GM23248 (cell line): ENCODE measurements at places on chromosomes 1 and 21. TPM values are rescaled to one million over a fixed set of nuclear protein-coding genes. Genes with fewer than 3 reads are reported as not detected.
A peak's percentile ranks its signal among the peaks of the same experiment; 100 is the strongest.

The ENTREP3 gene
- total RNA-seq = 6.4 and 8.0 TPM in 2 replicates

The CCDC30 gene
- 0.13 and 0.65 TPM in 2 replicates for total RNA-seq

The FAM163A gene
- not detected in 2 replicates for total RNA-seq

The SPRR1B gene
- not detected in 2 replicates for total RNA-seq

The PKN2 gene
- 22.3 and 32.6 TPM in 2 replicates for total RNA-seq

The SSR2 gene
- total RNA-seq = 433 and 695 TPM in 2 replicates

The CELA2A gene
- total RNA-seq = not detected in 2 replicates

The NR1I3 gene
- total RNA-seq = not detected in 2 replicates

The SPATA1 gene
- not detected in 2 replicates for total RNA-seq

The EIF2D gene
- total RNA-seq = 46.7 and 53.4 TPM in 2 replicates

The INSRR gene
- not detected in 2 replicates for total RNA-seq

GRCh38 chr1:11882814-11883538 lies 24.2 kb upstream of the NPPB start:
- no peaks in the 10 kb centered on the region for H3K36me3 ChIP-seq
- DNase-seq = no peak
- no peak overlapping the region for H3K27ac ChIP-seq
- no peak overlapping the region for H3K4me3 ChIP-seq
- H3K4me1 ChIP-seq = no peaks in the 10 kb centered on the region
- peaks cover 14% of the 10 kb centered on the region; the same call in 1 of the 2 replicates for H3K27me3 ChIP-seq

DNA sequence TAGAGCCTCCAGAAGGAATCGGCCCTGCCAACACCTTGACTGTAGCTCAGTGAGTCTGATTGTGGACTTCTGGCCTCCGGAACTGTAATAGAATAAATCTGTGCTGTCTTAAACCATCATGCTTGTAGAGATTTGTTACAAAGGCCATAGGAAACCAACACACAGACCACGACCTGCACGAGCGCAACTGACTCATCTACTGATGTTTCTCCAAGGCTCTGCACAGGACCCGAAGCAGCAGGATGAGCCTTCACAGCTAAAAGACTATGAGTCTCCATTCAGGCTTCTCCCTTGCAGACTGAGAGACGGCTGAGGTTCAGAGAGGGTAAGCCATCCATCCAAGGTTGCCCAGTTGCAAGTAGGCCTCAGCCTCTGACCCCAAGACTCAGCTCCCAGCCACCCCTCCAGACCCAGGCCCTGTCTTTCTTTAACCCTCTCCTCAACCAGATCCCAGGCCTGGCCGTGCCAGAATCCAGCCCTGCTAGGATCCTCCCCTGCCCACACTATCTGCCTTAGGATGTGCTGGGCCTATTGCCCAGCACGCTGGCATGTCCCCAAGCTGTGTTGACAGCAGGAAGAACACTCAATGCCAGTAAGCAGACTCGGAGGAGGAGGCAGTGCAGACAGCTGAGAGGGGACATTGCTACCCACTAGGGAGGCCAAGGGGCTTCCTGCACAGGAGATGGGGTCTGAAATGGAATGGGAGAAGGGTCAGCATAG lies 109.0 kb downstream of the HMGB4 start:
- peak; percentile 88 for DNase-seq
- no peak overlapping the region for H3K4me3 ChIP-seq
- H3K36me3 ChIP-seq = no peaks in the 10 kb centered on the region
- H3K27me3 ChIP-seq = no peaks in the 10 kb centered on the region
- H3K27ac ChIP-seq = peak overlapping the region; percentile 73

GRCh38 chr1:57281324-57281723 lies 142.5 kb downstream of the DAB1 start:
- H3K36me3 ChIP-seq = no peaks in the 10 kb centered on the region
- H3K27ac ChIP-seq = no peak overlapping the region
- no peak overlapping the region for H3K4me3 ChIP-seq
- H3K27me3 ChIP-seq = peaks cover 19% of the 10 kb centered on the region

GRCh38 chr1:206094024-206094423 lies 23.2 kb downstream of the AVPR1B start:
- no peak for DNase-seq
- H3K4me1 ChIP-seq = no peaks in the 10 kb centered on the region
- no peaks in the 10 kb centered on the region for H3K36me3 ChIP-seq
- no peak overlapping the region for H3K4me3 ChIP-seq
- H3K27ac ChIP-seq = no peak overlapping the region

DNA sequence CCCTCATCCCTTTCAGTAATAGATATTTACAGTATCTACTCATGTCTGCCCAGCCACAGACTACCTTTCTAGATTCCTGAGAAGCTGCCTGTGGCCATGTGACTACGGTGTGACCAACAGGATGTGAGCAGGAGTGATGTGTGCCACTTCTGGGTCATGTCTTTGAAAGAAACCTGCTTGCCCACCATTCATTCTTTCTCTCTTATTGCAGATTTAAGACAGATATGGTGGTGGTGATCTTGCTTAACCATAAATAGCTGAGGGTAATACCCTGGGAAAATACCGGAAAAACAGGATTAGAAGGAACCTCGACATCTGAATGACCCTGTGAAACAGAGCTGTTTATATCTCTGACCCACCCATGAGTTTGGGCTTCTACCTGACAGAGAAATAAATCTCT lies 41.6 kb upstream of the GUCA2A start:
- H3K27me3 ChIP-seq = no peaks in the 10 kb centered on the region
- no peak for DNase-seq
- peaks cover 21% of the 10 kb centered on the region for H3K4me1 ChIP-seq
- no peak overlapping the region for H3K27ac ChIP-seq
- no peak overlapping the region for H3K4me3 ChIP-seq
- H3K36me3 ChIP-seq = peaks cover 12% of the 10 kb centered on the region

- no peak overlapping the region for H3K27ac ChIP-seq
- no peaks in the 10 kb centered on the region for H3K4me1 ChIP-seq
- no peak overlapping the region for H3K4me3 ChIP-seq
- DNase-seq = no peak
These were observed 18.4 kb downstream of the LORICRIN start for GRCh38 chr1:153277852-153278251.

GRCh38 chr1:235920596-235921375 lies 54.1 kb upstream of the LYST start:
- peak overlapping the region; percentile 69 for H3K27ac ChIP-seq
- no peak for DNase-seq
- no peak overlapping the region for H3K4me3 ChIP-seq
- no peaks in the 10 kb centered on the region for H3K27me3 ChIP-seq
- no peaks in the 10 kb centered on the region for H3K36me3 ChIP-seq

GRCh38 chr21:45175326-45176095 lies 101.1 kb downstream of the ADARB1 start:
- H3K36me3 ChIP-seq = peaks cover 3% of the 10 kb centered on the region; the same call in 1 of the 2 replicates
- no peaks in the 10 kb centered on the region for H3K27me3 ChIP-seq
- H3K4me1 ChIP-seq = peaks cover 7% of the 10 kb centered on the region; the same call in 1 of the 2 replicates
- no peak overlapping the region for H3K4me3 ChIP-seq
- DNase-seq = peak; percentile 13
- H3K27ac ChIP-seq = no peak overlapping the region

GRCh38 chr1:86520789-86521521 lies 25.9 kb upstream of the CLCA4 start:
- no peaks in the 10 kb centered on the region for H3K27me3 ChIP-seq
- H3K27ac ChIP-seq = no peak overlapping the region
- H3K4me1 ChIP-seq = no peaks in the 10 kb centered on the region
- no peak for DNase-seq
- no peaks in the 10 kb centered on the region for H3K36me3 ChIP-seq

GRCh38 chr1:81213279-81213678 lies 587.5 kb upstream of the ADGRL2 start:
- no peak for DNase-seq
- no peaks in the 10 kb centered on the region for H3K27me3 ChIP-seq
- H3K4me3 ChIP-seq = no peak overlapping the region
- H3K36me3 ChIP-seq = no peaks in the 10 kb centered on the region
- no peak overlapping the region for H3K27ac ChIP-seq

DNA sequence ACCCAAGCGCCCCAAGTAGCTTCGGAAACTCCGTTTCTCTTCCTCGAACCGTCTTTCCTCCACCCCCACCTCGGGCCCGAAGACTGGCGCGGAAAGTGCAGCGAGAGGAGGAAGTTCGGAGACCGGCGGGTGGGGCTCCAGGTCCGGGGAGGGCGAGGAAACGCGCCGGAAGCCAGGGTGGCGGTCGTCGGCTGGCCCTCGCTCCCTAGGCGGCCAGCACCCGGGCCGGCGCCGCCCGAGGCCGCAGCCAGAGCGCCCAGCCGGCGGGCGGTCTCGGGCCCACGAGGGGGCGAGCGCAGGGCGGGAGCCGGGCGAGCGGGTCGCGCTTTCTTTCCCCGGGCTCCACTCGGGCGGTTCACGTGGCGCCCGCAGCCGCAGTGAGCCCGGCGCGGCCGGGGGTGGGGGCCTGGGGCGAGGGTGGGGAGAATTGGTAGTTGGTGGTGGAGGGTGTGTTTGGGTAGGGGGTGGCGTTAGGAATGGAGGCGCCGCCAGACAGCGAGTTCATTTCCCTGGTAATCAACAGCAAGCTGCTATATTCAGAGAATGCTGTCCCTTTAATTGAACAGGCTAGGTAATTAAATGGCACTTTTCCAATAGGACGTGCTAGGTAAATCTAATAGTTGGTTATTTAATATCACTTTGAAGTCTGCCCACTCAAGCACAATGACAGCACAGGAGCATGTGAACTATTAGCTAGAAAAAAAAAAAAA lies 6.7 kb downstream of the LMO4 start:
- peak overlapping the region; percentile 94 for H3K4me3 ChIP-seq
- peak; percentile 77 for DNase-seq
- peak overlapping the region; percentile 50 for H3K27ac ChIP-seq
- peaks cover 56% of the 10 kb centered on the region for H3K4me1 ChIP-seq
- no peaks in the 10 kb centered on the region for H3K27me3 ChIP-seq

DNA sequence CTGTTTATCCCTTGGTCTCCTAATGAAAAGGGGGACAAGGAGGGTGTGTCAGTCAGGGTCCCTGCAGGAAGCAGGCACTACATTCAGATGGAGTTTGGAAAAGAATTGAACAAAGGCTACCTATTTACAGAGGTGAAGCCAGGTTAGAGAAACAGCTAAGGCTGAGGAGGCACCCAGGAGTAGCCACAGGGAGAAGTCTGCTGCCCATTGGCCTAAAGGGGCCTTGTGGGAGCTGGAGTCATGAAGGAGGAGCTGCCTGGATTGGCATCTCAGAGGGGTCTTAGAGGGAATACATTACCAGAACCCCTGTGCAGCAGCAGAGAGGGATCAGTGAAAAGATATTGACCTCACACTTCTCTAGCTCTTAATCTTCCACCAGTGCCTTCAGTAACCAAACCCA lies 31.2 kb upstream of the USP24 start:
- no peaks in the 10 kb centered on the region for H3K27me3 ChIP-seq
- peak overlapping the region; percentile 24; the same call in 1 of the 2 replicates for H3K27ac ChIP-seq
- DNase-seq = no peak
- H3K4me3 ChIP-seq = no peak overlapping the region

GRCh38 chr1:10585242-10585641 lies 110.5 kb downstream of the PEX14 start:
- H3K36me3 ChIP-seq = no peaks in the 10 kb centered on the region
- no peaks in the 10 kb centered on the region for H3K4me1 ChIP-seq
- H3K4me3 ChIP-seq = no peak overlapping the region
- H3K27ac ChIP-seq = no peak overlapping the region

GRCh38 chr1:230322967-230323547 lies 103.1 kb downstream of the PGBD5 start:
- H3K27ac ChIP-seq = no peak overlapping the region
- H3K36me3 ChIP-seq = no peaks in the 10 kb centered on the region
- no peaks in the 10 kb centered on the region for H3K27me3 ChIP-seq
- no peak overlapping the region for H3K4me3 ChIP-seq
- no peaks in the 10 kb centered on the region for H3K4me1 ChIP-seq
- DNase-seq = no peak

GRCh38 chr1:180909462-180909976 lies 3.2 kb upstream of the KIAA1614 start:
- no peaks in the 10 kb centered on the region for H3K27me3 ChIP-seq
- DNase-seq = no peak
- peaks cover 8% of the 10 kb centered on the region for H3K4me1 ChIP-seq
- no peak overlapping the region for H3K4me3 ChIP-seq

DNA sequence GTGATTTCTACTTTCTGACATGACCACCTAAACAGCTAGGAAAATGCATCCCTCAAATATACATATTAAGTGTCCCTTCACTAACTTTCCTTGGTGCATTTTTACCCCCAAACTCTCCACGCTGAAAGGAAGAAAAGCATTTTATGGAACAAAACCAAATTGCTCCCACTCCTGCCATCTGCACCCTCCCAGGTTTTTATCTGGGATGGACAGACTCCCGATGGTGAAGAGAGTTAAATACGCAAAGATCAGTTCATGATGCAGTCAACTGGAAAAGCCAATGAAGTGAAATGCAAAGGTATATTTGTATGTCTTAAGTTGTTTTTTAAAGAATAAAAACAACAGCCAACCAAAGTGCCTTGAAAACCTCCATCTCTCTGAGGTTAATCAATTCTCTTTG lies 2.7 kb downstream of the DSTYK start:
- H3K4me3 ChIP-seq = no peak overlapping the region
- no peaks in the 10 kb centered on the region for H3K27me3 ChIP-seq
- H3K4me1 ChIP-seq = peaks cover 11% of the 10 kb centered on the region
- no peak for DNase-seq
